Memory B cell (primary cell): ENCODE measurements at places on chromosomes 7 and 10.
A peak's percentile ranks its signal among the peaks of the same experiment; 100 is the strongest.

- no peak for DNase-seq
- no peaks in the 10 kb centered on the region for H3K27me3 ChIP-seq
- no peaks in the 10 kb centered on the region for H3K36me3 ChIP-seq
- no peaks in the 10 kb centered on the region for H3K4me1 ChIP-seq
Observed at GRCh38 chr10:31152421-31153135, 120.9 kb upstream of the ZNF438 start.

GRCh38 chr7:151381348-151382078 lies 28.3 kb downstream of the WDR86 start:
- peaks cover 11% of the 10 kb centered on the region for H3K4me1 ChIP-seq
- H3K4me3 ChIP-seq, result peak overlapping the region; percentile 83
- DNase-seq, result peak; percentile 75

- no peaks in the 10 kb centered on the region for H3K36me3 ChIP-seq
- no peak overlapping the region for H3K4me3 ChIP-seq
- no peaks in the 10 kb centered on the region for H3K4me1 ChIP-seq
- H3K27ac ChIP-seq, result no peak overlapping the region
Observed at GRCh38 chr10:117627561-117627960, 85.0 kb downstream of the EMX2 start.

DNA sequence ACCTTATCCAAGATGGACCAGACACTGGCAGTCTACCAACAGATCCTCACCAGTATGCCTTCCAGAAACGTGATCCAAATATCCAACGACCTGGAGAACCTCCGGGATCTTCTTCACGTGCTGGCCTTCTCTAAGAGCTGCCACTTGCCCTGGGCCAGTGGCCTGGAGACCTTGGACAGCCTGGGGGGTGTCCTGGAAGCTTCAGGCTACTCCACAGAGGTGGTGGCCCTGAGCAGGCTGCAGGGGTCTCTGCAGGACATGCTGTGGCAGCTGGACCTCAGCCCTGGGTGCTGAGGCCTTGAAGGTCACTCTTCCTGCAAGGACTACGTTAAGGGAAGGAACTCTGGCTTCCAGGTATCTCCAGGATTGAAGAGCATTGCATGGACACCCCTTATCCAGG lies 13.4 kb downstream of the LEP start:
- no peak overlapping the region for H3K4me3 ChIP-seq
- H3K4me1 ChIP-seq, result no peaks in the 10 kb centered on the region

DNA sequence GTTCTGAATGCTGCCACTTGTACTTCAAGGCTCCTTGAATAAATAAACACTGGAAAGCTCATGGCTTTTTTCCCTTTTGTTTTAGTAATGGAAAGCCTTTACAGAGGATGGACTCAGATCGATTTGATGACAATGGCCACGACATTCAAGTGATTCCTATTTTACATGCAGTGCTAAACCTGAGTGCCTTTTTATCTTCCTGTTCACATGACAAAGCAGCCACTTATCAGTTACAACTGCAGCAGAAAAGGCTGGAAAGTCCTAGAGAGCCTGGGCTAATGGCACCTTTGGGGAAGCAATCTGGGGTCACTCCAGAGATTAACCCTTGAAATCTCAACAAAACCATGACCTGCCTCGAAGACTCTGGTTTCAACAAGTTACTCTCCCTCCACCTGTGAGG lies 249.0 kb upstream of the AUTS2 start:
- DNase-seq, result no peak
- H3K36me3 ChIP-seq, result peaks cover under 1% of the 10 kb centered on the region

DNA sequence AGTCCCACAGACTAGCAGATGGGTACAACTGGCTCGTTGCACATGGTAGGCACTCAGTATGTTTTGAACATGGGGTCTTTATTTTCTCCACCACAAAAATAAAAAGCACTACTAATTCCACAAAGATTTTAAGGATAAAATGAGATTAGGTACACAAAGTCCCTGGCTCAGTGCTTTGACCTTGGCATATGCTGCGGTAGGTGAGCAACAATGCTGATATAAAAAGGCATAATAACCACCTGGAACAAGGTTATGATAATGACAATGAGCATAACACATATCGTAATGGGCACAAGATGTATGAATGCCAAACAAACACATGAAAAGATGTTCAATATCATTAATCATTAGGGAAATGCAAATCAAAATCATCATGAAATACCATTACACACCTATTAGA lies 26.9 kb downstream of the SGMS1 start:
- no peak for DNase-seq
- peaks cover 12% of the 10 kb centered on the region for H3K4me1 ChIP-seq
- H3K36me3 ChIP-seq, result peaks cover 2% of the 10 kb centered on the region
- peak overlapping the region; percentile 15 for H3K27ac ChIP-seq

DNA sequence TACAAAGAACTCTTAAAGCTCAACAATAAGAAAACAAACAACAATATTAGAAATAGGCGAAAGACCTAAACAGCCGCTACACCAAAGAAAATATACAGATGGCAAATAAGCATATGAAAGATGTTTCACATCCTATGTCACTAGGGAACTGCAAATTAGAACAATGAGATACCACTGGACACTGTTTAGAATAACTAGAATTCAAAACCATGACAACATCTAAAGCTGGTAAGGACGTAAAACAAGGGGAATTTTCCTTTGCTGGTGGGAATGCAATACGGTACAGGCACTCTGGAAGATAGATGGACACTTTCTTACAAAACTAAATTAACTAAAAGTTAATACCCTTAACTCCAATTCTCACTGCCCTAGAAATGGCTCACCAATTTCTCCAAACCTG lies 44.5 kb downstream of the THSD7A start:
- no peak overlapping the region for H3K27ac ChIP-seq
- DNase-seq, result no peak
- no peaks in the 10 kb centered on the region for H3K36me3 ChIP-seq
- H3K4me3 ChIP-seq, result no peak overlapping the region
- H3K27me3 ChIP-seq, result no peaks in the 10 kb centered on the region

GRCh38 chr7:51346126-51346525 lies 29.5 kb upstream of the COBL start:
- H3K36me3 ChIP-seq, result no peaks in the 10 kb centered on the region
- no peak overlapping the region for H3K4me3 ChIP-seq
- H3K27ac ChIP-seq, result no peak overlapping the region
- peaks cover 2% of the 10 kb centered on the region for H3K27me3 ChIP-seq
- H3K4me1 ChIP-seq, result no peaks in the 10 kb centered on the region
- no peak for DNase-seq

GRCh38 chr7:214410-215212 lies 22.2 kb downstream of the FAM20C start:
- H3K4me1 ChIP-seq, result no peaks in the 10 kb centered on the region
- H3K36me3 ChIP-seq, result no peaks in the 10 kb centered on the region
- DNase-seq, result no peak
- no peak overlapping the region for H3K27ac ChIP-seq

GRCh38 chr7:149725426-149725821 lies 48.0 kb downstream of the ZNF467 start:
- no peak overlapping the region for H3K27ac ChIP-seq
- no peak for DNase-seq
- peaks cover 19% of the 10 kb centered on the region for H3K36me3 ChIP-seq
- H3K4me1 ChIP-seq, result no peaks in the 10 kb centered on the region

- H3K4me3 ChIP-seq, result no peak overlapping the region
- H3K27me3 ChIP-seq, result peaks cover 8% of the 10 kb centered on the region
- DNase-seq, result no peak
- H3K27ac ChIP-seq, result no peak overlapping the region
- H3K4me1 ChIP-seq, result no peaks in the 10 kb centered on the region
Observed at GRCh38 chr7:106236065-106236464, 48.7 kb downstream of the NAMPT start.

DNA sequence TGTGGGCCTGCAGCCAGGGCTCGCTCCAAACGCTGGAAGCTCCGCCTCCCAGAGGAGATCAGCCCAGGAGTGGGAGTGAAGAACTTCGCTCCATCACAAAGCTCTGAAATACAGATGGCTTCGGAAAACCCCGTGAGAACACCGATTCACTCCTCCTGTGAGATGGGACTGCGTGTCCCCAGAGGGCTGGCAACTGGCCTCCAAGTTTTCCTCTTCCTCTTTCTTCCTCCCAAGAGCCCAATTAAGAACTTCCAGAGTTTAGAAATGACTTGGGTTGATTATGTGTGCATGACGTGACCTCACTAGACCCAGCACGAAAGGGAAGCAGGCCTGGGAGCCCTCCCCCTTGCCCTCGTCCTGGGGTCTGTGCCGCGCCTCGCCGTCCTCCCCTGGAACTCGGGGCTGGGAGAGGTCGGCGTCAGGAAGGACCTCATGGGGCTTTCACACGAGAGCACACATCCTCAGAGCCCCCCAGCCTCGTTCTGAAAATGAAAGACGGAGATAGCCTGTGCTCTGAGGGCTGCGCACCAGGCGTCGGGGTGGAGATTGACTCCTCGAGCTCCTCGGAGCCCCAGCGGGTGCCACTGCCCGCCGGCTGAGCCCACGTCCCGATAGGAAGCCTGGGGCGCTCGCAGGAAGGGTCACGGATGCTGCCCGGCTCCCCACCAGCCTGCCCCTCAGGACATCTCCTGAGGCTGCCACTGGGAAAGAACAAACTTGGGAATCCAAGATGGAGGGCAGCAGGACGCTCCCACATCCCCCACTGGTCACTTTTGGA lies 37.8 kb downstream of the PTPRN2 start:
- no peaks in the 10 kb centered on the region for H3K36me3 ChIP-seq
- no peaks in the 10 kb centered on the region for H3K4me1 ChIP-seq
- no peak overlapping the region for H3K4me3 ChIP-seq
- no peak for DNase-seq
- H3K27me3 ChIP-seq, result no peaks in the 10 kb centered on the region

GRCh38 chr10:122341141-122341810 lies 33.2 kb upstream of the PLEKHA1 start:
- no peak overlapping the region for H3K4me3 ChIP-seq
- no peak overlapping the region for H3K27ac ChIP-seq
- no peak for DNase-seq
- H3K36me3 ChIP-seq, result no peaks in the 10 kb centered on the region
- H3K4me1 ChIP-seq, result peaks cover 3% of the 10 kb centered on the region
- H3K27me3 ChIP-seq, result peaks cover 8% of the 10 kb centered on the region

- DNase-seq, result no peak
- no peaks in the 10 kb centered on the region for H3K36me3 ChIP-seq
- no peak overlapping the region for H3K27ac ChIP-seq
- no peak overlapping the region for H3K4me3 ChIP-seq
- H3K4me1 ChIP-seq, result no peaks in the 10 kb centered on the region
Observed at GRCh38 chr10:777913-778479, 88.5 kb upstream of the DIP2C start.

GRCh38 chr10:132548106-132548823 lies 10.7 kb downstream of the INPP5A start:
- H3K36me3 ChIP-seq, result peaks cover 1% of the 10 kb centered on the region
- DNase-seq, result peak; percentile 69
- no peaks in the 10 kb centered on the region for H3K27me3 ChIP-seq

GRCh38 chr7:157493017-157493416 lies 156.2 kb downstream of the DNAJB6 start:
- H3K27ac ChIP-seq, result no peak overlapping the region
- no peak overlapping the region for H3K4me3 ChIP-seq
- no peaks in the 10 kb centered on the region for H3K36me3 ChIP-seq
- no peaks in the 10 kb centered on the region for H3K4me1 ChIP-seq

GRCh38 chr7:108097703-108098102 lies 32.5 kb downstream of the LAMB4 start:
- H3K27ac ChIP-seq, result no peak overlapping the region
- peaks cover 10% of the 10 kb centered on the region for H3K4me1 ChIP-seq
- no peaks in the 10 kb centered on the region for H3K36me3 ChIP-seq
- DNase-seq, result no peak
- H3K27me3 ChIP-seq, result peaks cover 13% of the 10 kb centered on the region

- no peaks in the 10 kb centered on the region for H3K27me3 ChIP-seq
- H3K4me3 ChIP-seq, result no peak overlapping the region
- no peaks in the 10 kb centered on the region for H3K4me1 ChIP-seq
Observed at GRCh38 chr10:30842894-30843293, 188.8 kb downstream of the ZNF438 start.

- no peaks in the 10 kb centered on the region for H3K4me1 ChIP-seq
- no peak for DNase-seq
- H3K36me3 ChIP-seq, result no peaks in the 10 kb centered on the region
- H3K27ac ChIP-seq, result no peak overlapping the region
Observed at GRCh38 chr10:129331207-129331838, 135.7 kb upstream of the MGMT start.

GRCh38 chr10:113631684-113632367 lies 32.0 kb downstream of the NRAP start:
- H3K27ac ChIP-seq, result no peak overlapping the region
- DNase-seq, result no peak
- H3K36me3 ChIP-seq, result peaks cover 2% of the 10 kb centered on the region
- no peak overlapping the region for H3K4me3 ChIP-seq
- peaks cover 13% of the 10 kb centered on the region for H3K27me3 ChIP-seq

DNA sequence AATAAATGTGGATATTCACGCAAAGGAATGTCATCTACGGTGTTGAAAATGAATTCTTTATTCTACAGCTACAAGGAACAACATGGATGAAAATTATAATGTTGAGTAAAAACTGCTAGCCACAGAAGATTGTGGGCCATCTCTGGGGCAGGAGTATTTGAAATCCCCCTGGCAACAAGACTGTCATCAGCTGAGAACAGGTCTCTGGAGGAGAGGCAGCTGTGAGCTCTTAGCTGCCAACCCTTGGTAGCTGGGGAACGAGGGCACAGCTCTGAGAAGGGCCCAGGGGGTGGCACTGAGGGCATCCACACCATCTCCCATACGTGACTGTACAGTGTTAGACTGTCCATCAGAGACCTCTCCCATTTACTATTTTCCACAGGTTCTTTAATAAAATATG lies 340.1 kb upstream of the MGMT start:
- H3K27ac ChIP-seq, result no peak overlapping the region
- H3K4me3 ChIP-seq, result no peak overlapping the region
- DNase-seq, result no peak
- H3K36me3 ChIP-seq, result no peaks in the 10 kb centered on the region
- H3K27me3 ChIP-seq, result no peaks in the 10 kb centered on the region
- H3K4me1 ChIP-seq, result no peaks in the 10 kb centered on the region

DNA sequence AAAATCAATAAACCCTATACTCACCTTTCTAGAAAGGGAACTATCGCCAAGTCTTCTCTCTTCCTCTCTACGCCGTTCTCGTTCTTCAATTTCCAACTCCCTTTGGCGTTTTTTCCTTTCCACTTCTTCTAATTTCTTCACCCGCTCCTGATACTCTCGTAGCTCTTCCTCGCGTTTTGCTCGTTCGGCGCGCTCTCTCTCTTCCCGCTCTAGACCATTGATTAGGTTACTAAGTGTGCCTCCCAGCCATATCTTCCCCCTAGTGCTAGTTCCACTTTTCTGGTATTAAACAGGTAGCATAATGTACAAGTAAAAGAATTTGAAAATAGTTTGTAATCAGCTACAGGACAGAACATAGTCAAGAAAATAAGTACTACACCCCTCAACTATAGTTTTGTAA lies 20.3 kb downstream of the NANOS1 start:
- no peak overlapping the region for H3K27ac ChIP-seq
- H3K36me3 ChIP-seq, result peaks cover 51% of the 10 kb centered on the region
- H3K4me3 ChIP-seq, result no peak overlapping the region
- H3K4me1 ChIP-seq, result peaks cover 9% of the 10 kb centered on the region
- no peaks in the 10 kb centered on the region for H3K27me3 ChIP-seq
- no peak for DNase-seq
